ENCODE measurements at places on chromosomes 4 and X.

DNA sequence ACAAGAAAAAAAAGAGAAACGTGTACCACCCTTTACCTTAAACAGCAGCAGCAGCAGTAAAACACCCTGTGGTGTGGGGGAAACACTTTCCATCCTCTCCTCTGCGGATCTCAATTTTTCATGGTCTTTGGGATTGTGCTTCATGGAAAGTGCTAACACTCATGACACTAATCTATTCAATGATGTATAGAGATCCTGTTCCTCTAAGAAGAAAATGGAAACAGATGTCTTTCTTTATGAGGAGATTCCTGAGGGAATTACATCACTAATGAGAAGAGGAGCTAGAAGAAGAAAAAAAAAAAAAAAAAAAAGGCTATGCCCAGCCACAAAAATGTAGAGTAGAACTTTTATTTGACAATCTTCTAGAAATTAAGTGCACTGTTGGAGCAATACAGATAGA lies 62.9 kb upstream of the NDST3 start:
- peak; percentile 68 for DNase-seq

DNA sequence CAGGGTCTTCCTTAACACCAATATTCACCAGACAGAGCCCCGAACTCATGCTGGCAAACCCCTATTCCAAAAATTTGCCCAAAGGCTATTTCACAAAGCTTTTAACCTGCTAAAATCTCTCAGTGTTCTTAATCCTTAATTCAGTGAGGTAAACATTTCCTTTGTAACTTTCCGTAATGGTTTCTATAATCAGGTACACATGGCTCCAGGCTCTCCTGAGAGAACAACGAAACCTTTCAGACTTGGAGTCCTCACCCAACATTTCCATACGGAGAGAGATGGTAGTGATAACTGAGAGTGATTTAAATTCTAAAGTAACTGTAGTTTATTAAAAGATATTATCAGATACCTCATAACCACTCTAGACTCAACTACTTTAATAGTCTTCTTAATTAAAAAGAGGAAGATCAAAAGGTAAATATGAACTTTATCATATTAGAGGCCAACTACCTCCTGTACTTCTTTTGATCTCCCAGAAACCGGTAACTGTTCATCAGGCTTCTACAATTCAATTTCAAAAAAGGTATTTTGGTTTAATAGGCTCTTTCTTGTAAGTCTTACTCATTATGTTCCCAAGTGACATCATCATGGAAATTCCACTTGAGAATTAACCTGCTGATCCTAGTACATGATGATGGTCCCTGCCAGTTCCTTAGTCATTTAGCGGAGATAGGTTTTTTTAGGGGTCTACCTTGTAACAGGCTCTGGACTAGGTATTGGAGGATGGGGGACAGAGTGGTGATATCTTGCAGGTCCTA lies 91.4 kb upstream of the UCP1 start:
- DNase-seq, result no peak

- no peak for DNase-seq
Measured at GRCh38 chrX:131322651-131323050, 33.5 kb upstream of the IGSF1 start.

DNA sequence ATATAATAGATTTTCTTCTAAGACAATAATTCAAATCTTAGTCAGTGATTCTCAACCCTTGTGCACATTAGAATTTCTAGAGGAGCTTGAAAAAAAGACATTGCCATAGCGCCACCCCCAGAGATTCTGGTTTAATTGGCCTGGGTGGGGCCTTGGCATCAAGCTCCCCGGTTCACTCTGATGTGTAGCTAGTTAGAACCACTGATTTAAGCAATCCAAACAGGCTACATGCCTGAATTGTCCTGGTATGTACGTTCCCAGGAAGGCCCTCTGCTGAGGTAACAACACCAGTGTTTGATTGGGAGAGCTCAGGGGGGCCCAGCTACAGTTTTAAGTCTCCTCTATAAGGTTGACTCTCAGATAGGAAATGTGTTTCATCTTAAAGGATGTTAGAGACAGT lies 1.3 kb upstream of the ATP10D start:
- DNase-seq, result no peak

GRCh38 chr4:66182636-66183035 lies 512.3 kb upstream of the EPHA5 start:
- DNase-seq, result no peak

DNA sequence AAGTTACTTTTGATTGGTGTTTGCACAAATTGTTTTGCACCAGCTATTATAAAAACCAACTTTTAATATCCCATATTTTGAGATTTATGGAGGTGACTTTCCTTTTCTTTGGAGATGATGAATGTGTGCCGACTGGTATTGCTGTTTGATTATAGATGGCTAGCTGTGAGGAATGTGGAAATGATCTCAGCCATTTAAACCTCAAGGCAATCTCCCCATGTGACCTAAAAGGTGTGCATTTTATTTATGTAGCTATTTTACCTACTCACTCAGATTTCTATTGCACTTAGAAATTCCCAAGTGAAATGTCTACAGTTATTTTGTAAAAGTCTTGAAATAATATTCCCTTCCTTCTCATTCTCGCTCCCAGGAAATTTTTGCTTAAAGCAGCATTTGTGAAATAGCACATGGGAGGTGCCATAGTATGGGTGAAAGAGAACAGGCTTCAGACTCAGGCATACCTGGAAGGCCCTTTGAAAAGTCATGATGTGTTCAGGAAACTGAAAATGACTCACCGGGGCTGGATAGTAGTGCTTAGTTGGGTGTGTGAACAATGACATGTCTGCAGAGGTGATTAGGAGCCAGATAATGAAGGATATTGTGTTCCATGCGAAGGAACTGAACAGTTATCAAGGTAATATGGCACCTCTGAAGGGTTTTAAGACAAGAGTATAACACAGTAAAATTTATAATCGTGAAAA lies 247.6 kb downstream of the CBLL2 start:
- DNase-seq, result no peak

DNA sequence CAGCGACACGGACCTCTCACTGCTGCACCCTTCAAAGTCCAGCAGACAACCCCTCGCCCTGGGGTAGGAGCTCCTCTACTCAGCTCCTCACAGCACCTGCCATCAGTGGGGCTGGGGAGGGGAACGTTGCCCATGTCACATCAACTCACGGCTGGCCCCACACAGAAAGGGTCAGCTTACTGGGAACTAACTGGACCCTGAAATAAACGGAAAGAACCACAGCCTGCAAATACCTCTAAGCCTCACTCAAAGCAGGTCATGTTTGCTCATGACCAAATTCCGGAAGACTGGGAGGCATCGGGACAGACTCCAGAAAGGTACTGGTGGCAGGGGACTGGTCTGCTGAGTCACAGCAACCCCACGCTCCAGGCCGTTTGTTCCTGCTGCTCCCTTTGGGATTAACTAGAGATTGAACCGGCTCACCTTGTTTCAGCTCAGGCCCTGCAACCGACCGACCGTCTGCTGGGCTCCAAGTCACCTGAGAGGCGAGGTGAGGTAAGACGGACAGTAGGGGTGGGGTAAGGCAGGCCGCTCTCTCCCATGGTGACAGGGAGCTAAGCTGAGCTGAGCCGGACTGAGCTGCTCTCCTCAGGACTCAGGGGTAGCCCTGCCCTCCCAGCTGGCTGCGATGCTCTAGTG lies 5.6 kb downstream of the G6PD start:
- no peak for DNase-seq

- DNase-seq, result no peak
Measured at GRCh38 chr4:94354474-94354896, 11.8 kb upstream of the HPGDS start.

DNA sequence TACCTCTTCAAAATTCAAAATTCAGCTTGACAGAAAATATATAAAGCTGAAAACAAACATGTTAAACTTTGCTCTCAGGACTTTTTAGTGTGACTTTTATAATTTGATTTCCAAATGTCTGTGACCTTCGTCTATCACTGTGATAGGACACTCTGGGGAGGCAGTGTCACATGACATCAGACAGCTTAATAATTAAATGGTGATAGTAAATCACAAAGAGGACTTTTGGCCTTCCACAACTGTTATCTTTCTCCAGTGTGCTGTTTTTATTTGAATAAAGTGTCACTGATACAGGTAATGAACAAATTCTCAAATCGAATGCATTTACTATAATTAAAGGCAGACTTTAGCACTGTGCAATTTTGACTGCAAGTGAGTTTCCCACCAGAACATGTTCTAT lies 83.1 kb downstream of the MID1 start:
- no peak for DNase-seq
